ENCODE measurements at places on chromosomes 3 and 15.

DNA sequence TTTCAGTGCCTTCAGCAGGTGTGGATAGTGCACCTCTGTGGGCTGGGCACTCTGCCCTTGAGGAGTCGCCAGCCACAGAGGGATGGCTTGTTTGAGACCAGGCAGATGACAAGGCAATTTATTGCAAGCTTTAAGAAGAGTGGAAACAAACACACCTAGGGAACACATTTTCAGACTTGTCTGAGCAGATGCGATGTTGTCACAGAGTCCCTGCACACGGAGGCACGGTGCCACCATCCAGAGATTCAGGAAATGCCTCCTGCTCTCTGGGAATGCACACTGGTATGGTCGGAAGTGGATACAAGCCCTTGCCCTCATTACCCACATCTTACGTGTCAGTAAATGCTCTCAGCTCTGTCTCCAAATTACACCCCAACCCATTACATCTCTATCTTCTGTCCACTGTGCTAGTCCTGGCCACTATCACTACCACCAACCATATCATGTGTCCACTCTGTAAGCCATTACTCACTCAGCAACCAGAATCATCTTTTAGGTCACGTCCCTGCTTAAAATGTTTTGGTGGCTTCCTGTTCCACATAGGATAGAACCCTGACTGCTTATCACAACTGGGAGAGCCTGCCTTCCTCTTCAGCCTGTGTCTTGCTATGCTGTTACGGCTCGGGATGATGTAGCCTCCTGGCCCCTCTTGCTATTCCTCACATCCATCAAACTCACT lies 196.9 kb downstream of the SLCO3A1 start:
- no peak overlapping the region for H3K27ac ChIP-seq
- no peak overlapping the region for H3K4me3 ChIP-seq
- H3K4me1 ChIP-seq = no peaks in the 10 kb centered on the region

DNA sequence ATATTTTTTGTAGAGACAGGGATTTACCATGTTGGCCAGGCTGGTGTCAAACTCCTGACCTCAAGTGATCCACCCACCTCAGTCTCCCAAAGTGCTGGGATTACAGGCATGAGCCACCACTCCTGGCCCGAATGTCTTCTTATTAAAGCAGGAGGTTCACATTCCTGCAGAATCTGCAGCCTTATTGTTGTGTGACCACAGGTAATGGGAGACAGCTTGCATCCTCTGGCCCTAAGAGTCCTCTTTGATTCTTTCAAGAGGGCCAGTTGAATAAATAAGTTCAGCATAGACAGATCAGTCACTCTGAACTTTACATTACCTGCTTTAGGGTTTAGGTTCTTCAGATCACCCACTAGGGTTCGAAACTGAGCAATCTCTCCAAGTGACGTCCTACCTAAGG lies 172.9 kb upstream of the TOPAZ1 start:
- H3K4me3 ChIP-seq = no peak overlapping the region
- H3K36me3 ChIP-seq = no peaks in the 10 kb centered on the region
- no peak overlapping the region for H3K27ac ChIP-seq
- no peaks in the 10 kb centered on the region for H3K27me3 ChIP-seq
- DNase-seq = no peak
- H3K4me1 ChIP-seq = peaks cover 31% of the 10 kb centered on the region

GRCh38 chr15:75455982-75456531 lies 4.6 kb upstream of the SIN3A start:
- no peaks in the 10 kb centered on the region for H3K36me3 ChIP-seq
- H3K4me3 ChIP-seq = peak overlapping the region; percentile 77
- no peak for DNase-seq
- peak overlapping the region; percentile 96 for H3K27ac ChIP-seq

DNA sequence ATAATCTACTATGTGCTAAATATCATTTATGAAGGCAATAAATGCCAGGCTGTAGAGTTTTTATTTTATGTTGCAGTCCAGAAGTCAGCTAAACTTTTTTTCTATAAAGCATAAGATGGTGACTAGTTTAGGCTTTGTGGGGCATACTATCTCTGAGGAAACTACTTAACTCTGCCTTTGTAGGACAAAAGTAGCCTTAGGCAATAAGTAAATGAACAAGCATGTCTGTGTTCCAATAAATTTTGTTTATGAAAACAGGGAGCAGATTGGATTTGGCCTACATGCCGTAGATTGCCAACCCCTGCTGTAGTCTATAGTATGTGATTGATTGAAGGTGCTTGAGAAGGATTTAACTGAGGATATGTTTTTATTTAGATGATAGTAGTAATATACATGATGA lies 502.5 kb upstream of the NAALADL2 start:
- DNase-seq = no peak
- H3K27ac ChIP-seq = no peak overlapping the region
- no peaks in the 10 kb centered on the region for H3K4me1 ChIP-seq
- no peaks in the 10 kb centered on the region for H3K27me3 ChIP-seq
- no peaks in the 10 kb centered on the region for H3K36me3 ChIP-seq

Measured in chondrocyte (in vitro differentiated cells).